ENCODE measurements at places on chromosomes 5 and 9. TPM values are rescaled to one million over a fixed set of nuclear protein-coding genes. Genes with fewer than 3 reads are reported as not detected.

NUDT12 gene
- total RNA-seq, result 1.4 TPM

SCGB3A2 gene
- not detected for total RNA-seq

PCDHB10 gene
- not detected for total RNA-seq

FAM81B gene
- 1.8 TPM for total RNA-seq

CDO1 gene
- 0.10 TPM for total RNA-seq

OSMR gene
- total RNA-seq, result not detected

NOP16 gene
- total RNA-seq, result 6.1 TPM

PPP3R2 gene
- not detected for total RNA-seq

C9orf50 gene
- total RNA-seq, result not detected

SPARC gene
- total RNA-seq, result 110 TPM

DBH gene
- 0.10 TPM for total RNA-seq

FOXD4 gene
- total RNA-seq, result not detected

NR5A1 gene
- total RNA-seq, result not detected

LHFPL2 gene
- total RNA-seq, result 9.4 TPM

ROPN1L gene
- 0.42 TPM for total RNA-seq

SLC22A4 gene
- total RNA-seq, result 2.2 TPM

TPPP gene
- total RNA-seq, result 0.84 TPM

FBP2 gene
- total RNA-seq, result not detected

TMEM8B gene
- total RNA-seq, result 2.0 TPM

PTPRD gene
- total RNA-seq, result 0.52 TPM

KIAA1958 gene
- 5.4 TPM for total RNA-seq

CDH9 gene
- total RNA-seq, result 0.10 TPM

ADAMTSL2 gene
- total RNA-seq, result 0.10 TPM

TMEM167A gene
- 71.7 TPM for total RNA-seq

ADAMTS2 gene
- total RNA-seq, result 0.21 TPM

IFNA2 gene
- 0.21 TPM for total RNA-seq

FUT7 gene
- total RNA-seq, result 2.6 TPM

P4HA2 gene
- total RNA-seq, result 0.31 TPM

HRH2 gene
- total RNA-seq, result 10.6 TPM

LCN9 gene
- total RNA-seq, result not detected

F2RL2 gene
- 0.10 TPM for total RNA-seq

FAM221B gene
- total RNA-seq, result not detected

BAAT gene
- 0.10 TPM for total RNA-seq

ASS1 gene
- 0.10 TPM for total RNA-seq

IL4 gene
- not detected for total RNA-seq

PCDHA4 gene
- total RNA-seq, result not detected
